ENCODE measurements at places on chromosomes 6 and 20. TPM values are rescaled to one million over a fixed set of nuclear protein-coding genes. Genes with fewer than 3 reads are reported as not detected.

DNA sequence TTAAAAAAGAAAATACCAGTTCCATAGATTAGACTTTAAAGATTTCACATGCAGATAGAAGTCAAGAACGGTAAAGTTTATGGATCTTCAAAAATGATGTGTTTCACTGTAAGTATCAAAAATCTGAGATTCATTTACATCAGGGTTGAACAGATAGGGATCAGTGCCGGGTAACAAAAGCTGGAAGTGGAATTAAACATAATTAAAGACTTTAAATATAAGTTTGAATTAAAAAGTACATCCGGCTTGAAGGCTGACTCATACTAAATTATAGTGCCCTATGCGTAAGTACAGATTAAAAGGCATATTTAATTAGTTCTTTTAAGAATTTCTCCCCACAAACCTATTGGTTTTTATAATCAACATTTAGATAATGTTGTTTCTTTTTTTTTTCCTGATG is 312.7 kb downstream of the PRL start:
- no peak overlapping the region for H3K4me3 ChIP-seq
- no peak for DNase-seq
- H3K36me3 ChIP-seq = peaks cover 18% of the 10 kb centered on the region
- no peaks in the 10 kb centered on the region for H3K27me3 ChIP-seq
- H3K4me1 ChIP-seq = peaks cover 2% of the 10 kb centered on the region

GRCh38 chr20:50710492-50711063 is 19.2 kb upstream of the RIPOR3 start:
- no peak overlapping the region for H3K4me3 ChIP-seq
- H3K4me1 ChIP-seq = 0 out of 2 replicates have a peak, but pooled peaks cover 2% of the 10 kb centered on the region
- H3K36me3 ChIP-seq = no peaks in the 10 kb centered on the region

DNA sequence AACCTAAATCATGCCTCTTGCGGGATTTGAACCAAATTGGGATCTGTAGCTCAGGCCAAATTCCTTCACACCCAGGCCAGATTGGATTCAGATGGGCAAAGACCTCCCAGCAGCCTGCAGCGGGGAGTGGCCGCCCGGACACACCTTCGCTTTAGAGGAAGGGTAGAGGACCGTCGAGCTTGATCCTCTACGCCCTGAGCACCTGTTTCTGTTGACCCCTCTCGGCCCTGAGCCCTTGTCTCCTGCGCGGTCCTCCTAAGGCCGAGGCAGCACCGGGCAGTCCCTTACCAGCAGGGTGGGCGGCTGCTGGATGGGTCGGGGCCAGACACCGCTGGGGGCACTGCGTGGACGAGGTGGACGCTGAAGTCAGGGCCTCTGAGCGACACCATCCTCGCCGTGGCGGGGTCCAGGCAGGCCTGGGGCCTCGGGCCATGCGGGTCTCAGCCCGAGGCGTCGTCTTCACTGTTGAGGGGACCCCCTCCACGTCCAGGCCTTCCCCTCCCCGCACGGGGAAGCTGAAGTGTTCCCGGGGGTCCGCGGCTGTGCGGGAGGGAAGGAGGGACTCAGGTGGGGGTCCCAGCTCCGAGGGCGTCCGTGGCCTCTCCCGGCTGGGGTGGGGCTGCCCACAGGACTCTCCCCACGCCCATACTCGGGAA is 114.8 kb downstream of the SMOC2 start:
- H3K4me1 ChIP-seq = no peaks in the 10 kb centered on the region
- no peak overlapping the region for H3K4me3 ChIP-seq
- H3K27me3 ChIP-seq = no peaks in the 10 kb centered on the region
- no peaks in the 10 kb centered on the region for H3K36me3 ChIP-seq

The PDYN gene
- total RNA-seq = 0.63 TPM

GRCh38 chr6:127966616-127967015 is 65.8 kb upstream of the THEMIS start:
- H3K4me1 ChIP-seq = no peaks in the 10 kb centered on the region
- no peaks in the 10 kb centered on the region for H3K27me3 ChIP-seq
- H3K27ac ChIP-seq = no peak overlapping the region
- DNase-seq = no peak
- H3K36me3 ChIP-seq = peaks cover 6% of the 10 kb centered on the region

The SCUBE3 gene
- total RNA-seq = 1.0 TPM

The MBOAT1 gene
- total RNA-seq = 19.6 TPM

DNA sequence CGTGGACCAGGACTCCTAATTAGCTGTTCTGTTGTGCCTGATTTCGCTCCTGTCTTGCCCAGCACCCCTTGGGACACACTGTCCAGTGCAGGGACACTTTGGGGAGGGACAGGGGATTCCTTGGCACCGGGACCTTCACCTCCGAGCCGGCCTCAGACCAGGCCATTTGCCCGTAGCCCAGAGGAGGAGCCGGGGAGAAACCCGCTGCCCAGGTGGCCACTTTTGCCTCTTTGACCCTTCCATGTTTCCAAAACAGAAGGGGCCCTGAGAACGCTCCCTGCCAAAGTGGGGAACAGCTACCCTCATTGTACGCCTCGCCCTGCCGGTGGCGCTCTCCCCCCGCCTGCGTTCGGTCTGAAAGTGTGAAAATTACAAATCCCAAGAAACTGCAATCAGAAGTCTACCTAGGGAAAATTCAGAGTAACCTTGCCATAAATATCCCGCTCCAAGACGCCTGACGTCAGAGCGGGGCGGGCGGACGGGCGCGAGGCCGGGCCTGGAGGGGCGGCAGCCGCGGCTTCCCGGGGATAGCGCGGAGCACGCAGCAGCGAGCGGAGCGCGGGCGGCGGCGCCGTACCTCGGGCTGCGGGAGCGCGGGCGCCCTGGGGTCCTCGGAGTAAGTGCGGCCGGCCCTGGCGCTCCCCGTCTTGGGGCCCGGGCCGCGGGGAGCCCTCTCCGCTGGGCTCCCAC is at the start of gene DAAM2:
TSS of gene DAAM2 (plus strand) at position 527 of the 690 bp plus-strand sequence. CDS start 63,927 bp downstream, outside the sequence.
- peaks cover 9% of the 10 kb centered on the region for H3K4me1 ChIP-seq
- H3K27me3 ChIP-seq = peaks cover 14% of the 10 kb centered on the region
- no peak within 1 kb of the TSS for H3K27ac ChIP-seq
- DNase-seq = no peak
- no peaks in the 10 kb centered on the region for H3K36me3 ChIP-seq

The C6orf163 gene
- total RNA-seq = 1.5 TPM

DNA sequence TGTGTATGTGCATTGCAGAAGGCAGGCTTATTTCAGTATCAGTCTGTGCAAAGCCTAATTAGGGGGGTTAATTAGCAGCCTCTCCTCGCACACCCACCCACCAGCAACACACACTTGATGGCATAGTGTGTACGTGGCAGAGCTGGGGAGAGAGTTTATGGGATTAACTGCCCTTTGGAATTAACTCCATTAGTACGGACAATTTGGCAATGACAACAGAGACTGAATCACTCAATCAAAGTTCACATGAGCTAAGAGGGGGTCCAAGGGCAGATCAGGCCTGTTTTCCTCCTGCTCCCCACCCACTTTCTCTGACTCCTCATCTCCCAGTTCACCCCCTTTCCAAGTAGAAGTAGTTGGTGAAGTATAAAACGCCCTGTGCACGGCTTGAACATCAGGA is 69.5 kb downstream of the LRFN2 start:
- no peaks in the 10 kb centered on the region for H3K4me1 ChIP-seq
- no peak overlapping the region for H3K4me3 ChIP-seq
- H3K27ac ChIP-seq = no peak overlapping the region
- no peaks in the 10 kb centered on the region for H3K36me3 ChIP-seq

DNA sequence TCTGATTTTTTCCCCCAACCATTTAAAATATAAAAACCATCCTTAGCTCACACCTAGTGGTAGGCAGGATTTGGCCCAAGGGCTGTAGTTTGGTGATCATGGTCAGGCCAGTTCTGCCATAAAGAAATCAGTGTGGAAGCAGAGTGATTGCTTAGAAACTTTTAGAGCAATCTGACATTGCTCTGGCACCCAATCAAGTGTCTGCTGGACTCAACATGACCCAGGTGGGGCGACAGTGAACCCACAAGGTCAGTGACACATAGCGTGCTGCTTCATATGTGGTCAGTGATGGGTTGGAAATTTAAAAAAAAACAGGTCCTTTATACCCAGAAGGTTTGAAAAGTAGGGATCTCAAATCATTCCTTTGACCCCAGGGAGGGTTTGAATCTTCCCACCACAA is 107.9 kb downstream of the BANF2 start:
- no peak for DNase-seq
- H3K27me3 ChIP-seq = no peaks in the 10 kb centered on the region
- no peak overlapping the region for H3K27ac ChIP-seq
- H3K4me1 ChIP-seq = peaks cover 6% of the 10 kb centered on the region
- no peak overlapping the region for H3K4me3 ChIP-seq

DNA sequence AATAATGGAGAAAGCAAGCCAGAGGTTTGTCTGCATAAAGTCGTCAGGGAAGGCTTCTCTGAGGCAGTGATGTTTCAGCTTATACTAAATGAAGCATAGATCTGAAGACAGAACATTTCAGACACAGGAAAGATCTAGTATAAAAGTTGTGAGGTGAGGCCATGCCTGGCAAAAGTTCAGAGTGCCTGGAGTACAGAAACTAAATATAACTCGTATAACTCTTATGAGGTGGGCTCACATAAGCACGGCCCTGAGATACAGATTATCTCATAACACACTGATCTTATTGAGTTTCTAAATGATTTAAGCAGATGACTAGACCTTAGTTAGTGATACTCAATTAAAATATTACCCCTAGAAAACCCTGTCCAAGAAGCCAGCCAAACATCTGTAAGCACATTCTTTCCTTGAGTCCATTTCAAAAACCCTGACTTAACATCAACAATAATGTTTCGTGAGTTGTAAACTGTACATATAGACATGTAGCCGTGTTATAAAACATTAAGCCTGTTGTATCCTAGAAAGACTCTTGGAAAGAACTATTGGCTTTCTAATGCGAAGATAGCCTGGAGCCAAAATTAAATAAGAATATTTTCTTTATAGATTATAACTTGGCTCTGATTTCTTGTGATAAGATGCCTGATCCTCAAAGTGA is 667.6 kb downstream of the TENT5A start:
- no peak overlapping the region for H3K4me3 ChIP-seq
- no peaks in the 10 kb centered on the region for H3K36me3 ChIP-seq
- H3K4me1 ChIP-seq = no peaks in the 10 kb centered on the region
- no peaks in the 10 kb centered on the region for H3K27me3 ChIP-seq

GRCh38 chr6:32290886-32291450 is 67.1 kb upstream of the NOTCH4 start:
- no peaks in the 10 kb centered on the region for H3K27me3 ChIP-seq
- H3K4me1 ChIP-seq = no peaks in the 10 kb centered on the region
- H3K4me3 ChIP-seq = no peak overlapping the region
- no peaks in the 10 kb centered on the region for H3K36me3 ChIP-seq
- H3K27ac ChIP-seq = no peak overlapping the region

- DNase-seq = no peak
- H3K4me1 ChIP-seq = peaks cover 3% of the 10 kb centered on the region
- H3K4me3 ChIP-seq = no peak overlapping the region
- no peak overlapping the region for H3K27ac ChIP-seq
Measured at GRCh38 chr20:61801857-61802442, 263.7 kb downstream of the TAF4 start.

DNA sequence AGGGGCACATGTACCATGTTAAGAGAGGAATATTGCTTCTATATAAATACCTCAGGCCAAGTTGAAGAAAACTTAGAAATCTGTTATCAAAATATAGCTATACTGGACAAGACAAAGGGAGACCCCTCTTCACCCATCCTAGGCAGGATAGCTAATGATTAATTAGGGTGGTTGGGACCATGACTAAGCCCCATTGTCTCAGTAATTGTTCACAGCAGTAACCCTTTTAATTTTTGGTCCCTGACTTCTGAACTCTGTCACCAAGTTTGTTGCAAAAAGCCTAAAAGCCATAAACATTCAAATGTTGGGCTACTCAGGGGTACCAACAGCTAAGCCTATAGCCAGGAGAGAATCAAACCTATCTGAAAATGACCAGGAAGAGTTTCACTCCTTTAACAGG is 19.2 kb upstream of the BTN3A2 start:
- peaks cover 3% of the 10 kb centered on the region for H3K4me1 ChIP-seq
- no peaks in the 10 kb centered on the region for H3K27me3 ChIP-seq
- H3K4me3 ChIP-seq = no peak overlapping the region
- H3K27ac ChIP-seq = no peak overlapping the region

DNA sequence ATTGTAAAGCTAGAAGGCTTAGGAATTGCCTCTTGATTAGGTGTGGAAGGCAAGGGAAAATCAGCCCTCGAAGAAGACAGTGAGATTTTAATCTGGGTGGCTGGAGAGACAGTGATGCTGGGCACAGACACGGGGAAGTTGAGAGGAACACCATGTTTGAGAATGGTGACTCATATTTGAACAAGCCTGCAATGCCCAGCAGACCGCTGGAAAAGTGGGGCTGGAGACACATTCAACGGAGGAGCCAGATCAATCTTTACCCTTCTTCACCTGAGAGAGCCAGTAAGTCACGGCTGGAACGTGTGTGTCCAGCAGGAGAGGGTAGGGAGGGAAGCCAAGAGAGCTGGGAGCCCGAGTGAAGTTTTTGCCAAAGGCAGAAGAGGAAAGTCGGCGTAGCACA is 3.7 kb upstream of the ESR1 start:
- peaks cover 23% of the 10 kb centered on the region for H3K27me3 ChIP-seq
- H3K4me3 ChIP-seq = no peak overlapping the region
- H3K36me3 ChIP-seq = no peaks in the 10 kb centered on the region
- no peak overlapping the region for H3K27ac ChIP-seq
- no peak for DNase-seq

- DNase-seq = no peak
- no peak overlapping the region for H3K4me3 ChIP-seq
- H3K27me3 ChIP-seq = no peaks in the 10 kb centered on the region
- no peak overlapping the region for H3K27ac ChIP-seq
- H3K36me3 ChIP-seq = no peaks in the 10 kb centered on the region
Measured at GRCh38 chr6:15941168-15941567, 187.7 kb upstream of the MYLIP start.

The SPEF1 gene
- total RNA-seq = 0.71 TPM

All from H1 (cell line).